ENCODE measurements at places on chromosomes 3 and 15.

DNA sequence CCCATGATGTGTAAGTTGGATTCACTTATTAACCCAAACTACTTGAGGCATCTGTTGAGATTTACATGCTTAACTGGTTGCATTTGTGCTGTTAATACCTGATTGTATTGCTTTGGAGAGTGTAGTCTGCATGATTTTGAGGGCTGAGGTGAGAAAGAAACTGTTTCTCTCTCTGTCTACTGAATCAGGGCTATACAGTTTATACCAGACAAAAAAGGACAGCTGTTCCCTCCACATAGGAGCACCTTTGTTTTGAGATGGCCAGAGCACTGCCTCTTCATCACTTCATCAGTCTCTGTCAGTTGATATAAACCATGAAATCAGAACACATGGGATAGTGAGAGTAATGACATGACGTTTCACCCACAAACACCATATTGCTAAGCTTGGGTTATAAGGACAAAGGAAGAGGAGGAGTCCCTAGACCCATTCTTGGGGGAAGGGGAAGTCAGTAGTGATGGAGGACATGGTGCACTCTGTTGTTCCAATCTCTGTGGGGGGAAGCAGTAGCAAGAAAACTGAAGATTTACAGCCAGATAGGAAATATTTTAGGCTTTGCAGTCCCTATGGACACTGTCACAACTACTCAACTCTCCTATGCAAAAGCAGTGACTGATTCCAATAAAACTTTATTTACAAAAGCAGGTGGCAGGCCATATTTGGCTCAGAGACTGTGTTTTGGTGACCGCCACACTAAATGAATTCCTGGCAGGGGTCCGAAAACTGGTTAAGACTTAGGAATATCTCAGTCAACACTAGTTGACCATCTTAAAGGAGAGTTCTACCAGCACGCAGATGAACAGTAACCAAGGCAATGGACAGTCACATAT, 123.9 kb upstream of the NR2E3 start:
- DNase-seq = no peak

- no peak for DNase-seq
Measured at GRCh38 chr3:29083676-29084075, 197.2 kb upstream of the RBMS3 start.

DNA sequence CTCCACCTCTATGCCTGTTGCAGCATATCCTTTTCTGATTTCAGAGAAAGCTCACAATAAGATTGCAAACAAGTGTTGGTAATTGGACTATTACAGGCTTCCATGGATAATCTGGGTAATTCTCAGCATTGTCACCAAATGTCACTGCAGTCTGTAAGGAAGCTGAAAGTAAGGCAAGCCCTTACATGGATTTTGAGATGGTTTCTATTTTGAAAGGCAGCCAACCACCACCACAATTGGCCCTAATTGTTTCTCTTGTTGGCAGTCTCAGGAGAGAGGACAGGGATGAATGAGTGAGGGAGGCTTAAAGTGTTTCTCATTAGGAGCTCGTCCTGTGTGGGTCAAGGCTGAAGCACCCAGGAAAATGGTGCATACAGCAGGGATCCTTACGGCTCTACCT, 879.9 kb downstream of the TUSC7 start:
- no peak for DNase-seq

DNA sequence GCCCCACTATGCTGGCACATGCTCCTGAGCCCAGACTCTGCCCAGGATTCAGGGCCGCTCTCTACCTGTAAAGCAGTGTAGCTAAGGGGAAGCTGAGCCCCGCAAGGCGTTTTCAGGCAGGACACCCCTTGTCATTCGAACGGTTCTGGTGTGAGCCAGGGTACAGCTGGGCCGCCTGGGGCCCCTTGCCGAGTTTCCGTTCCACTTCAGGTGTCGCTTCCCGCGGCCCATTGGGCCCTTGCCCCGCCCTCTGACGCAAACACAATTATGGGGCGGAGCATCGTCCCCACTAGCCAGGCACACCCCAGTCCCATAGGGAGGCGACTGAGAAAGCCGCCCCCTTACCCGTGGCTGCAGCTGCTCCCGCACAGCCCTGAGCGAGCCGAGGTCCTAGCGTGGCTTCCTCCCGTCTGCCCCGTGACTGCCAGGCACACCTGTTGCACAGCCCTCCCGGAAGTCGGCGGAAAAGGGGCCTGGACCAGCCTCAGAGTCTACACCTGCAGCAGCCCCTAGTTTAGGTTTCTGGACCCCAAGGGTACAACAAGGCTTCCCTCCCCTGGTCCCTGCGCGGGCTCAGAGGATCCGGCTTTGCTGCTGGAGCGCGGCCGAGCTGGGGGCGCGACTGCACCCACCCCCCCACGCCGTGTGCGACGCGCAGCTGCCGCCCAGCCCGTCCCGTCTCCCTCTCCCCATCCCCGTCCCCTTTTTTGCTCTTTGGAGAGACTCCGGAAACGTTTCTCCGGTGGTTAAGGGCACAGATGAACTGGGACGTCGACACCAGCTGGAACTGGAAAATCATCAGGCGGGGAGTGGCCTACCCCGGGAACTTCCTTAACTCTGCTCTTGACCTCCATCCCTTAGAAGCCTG, at the start of gene PLSCR2:
PLSCR2 (minus strand) TSS at position 412 of the 868 bp plus-strand sequence. CDS start 9,657 bp downstream, outside the sequence.
- DNase-seq = no peak

DNA sequence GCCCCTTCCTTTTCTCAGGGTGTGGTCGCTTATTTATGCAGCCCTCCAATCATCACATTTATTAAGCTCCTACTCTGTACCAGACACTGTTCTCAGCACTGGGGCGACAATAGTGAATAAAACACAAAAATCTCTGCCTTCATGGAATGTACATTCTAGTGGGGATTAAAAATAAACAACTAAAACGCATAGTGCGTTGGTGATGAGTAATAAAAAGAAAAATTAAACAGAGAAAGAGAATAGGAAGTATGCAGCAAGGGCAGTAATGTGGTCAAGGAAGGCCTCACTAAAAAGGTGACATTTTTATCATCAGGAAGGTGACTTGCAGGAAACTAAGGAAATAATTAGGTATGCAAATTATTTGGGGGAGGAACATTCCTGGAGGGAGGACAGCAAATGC, 5.1 kb downstream of the SLC51B start:
- DNase-seq = no peak

GRCh38 chr3:197132916-197133530, 103.4 kb upstream of the MELTF start:
- DNase-seq = no peak

DNA sequence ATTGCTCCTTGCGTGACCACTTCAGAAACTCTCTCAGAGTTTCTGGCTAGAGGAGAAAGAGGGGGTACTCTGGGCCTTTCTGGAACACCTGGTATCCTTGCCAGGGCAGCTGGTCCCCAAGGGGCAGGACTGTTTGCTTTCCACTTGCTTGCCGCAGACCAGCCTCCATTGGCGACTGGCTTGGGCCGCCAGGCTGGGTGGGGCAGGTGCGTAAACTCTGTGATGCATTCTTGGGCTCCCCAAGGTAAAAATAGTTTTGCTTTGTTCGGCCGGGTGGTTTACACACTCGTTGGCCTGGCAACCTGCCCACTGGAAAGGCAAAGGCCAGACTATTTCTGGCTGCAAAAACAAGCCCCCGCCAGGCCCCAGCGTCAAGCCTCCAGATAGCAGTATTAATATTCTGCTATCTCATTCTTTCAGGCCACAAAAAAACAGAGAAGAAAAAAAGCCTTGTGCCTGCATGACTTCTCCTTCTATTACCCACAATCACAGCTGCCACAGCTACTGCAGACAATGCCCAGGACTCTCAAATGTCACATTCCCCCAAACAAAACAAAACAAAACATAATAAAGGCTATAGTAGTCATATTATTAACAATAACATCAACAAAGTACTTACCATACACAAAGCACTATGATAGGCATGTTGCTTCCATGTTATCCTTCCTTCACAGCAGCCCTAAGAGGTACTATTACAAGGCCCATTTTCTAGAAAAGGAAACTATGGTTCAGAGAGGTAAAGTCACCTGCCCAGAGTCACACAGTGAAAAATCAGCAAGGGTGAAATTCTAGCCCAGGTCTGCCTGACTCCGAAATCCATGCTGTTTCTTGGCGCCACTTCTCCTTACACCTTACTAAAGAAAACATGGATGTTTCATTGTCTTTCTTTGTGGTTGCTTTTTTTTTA, 14.0 kb upstream of the SSUH2 start:
- no peak for DNase-seq

- DNase-seq = no peak
Measured at GRCh38 chr3:165507060-165507459, 310.9 kb upstream of the SLITRK3 start.

DNA sequence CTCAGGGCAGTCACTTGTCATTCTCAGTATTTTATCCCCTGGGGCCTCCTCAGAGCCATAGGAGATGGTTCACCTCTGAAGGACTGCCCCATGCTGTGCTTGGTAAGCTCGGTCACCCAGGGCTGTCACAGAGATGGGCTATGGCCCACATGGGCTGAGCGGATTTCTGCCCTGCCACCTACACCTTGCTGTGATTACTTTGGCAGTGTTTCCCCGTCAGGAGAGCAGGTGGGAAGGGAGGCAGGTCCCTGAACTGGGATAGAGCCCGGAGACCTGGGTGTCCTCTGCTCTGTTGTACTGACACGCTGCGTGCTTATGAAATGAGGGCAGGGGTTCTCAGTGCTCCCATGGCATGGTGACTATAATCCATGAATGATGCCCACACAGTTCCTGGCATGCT, 48.9 kb downstream of the APBA2 start:
- no peak for DNase-seq

DNA sequence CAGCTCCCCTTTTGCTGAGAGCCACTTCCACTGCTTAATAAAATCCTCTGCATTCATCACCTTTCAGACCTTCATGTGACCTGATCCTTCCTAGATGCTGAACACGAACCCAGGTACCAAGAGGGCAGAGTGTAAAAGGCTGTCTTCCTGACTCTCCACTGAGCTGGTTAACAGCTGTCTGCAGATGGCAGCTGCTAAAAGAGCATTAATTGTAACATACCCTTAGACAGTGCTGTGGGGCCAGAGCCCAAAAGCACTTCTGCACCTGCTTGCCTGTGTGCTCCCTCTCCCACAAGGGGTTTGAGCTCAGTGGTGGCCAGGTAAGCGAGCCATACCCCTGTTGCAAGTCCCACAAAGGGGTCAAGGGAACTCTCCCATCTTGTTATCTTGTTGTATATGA, 187.3 kb downstream of the UBE2E2 start:
- no peak for DNase-seq

DNA sequence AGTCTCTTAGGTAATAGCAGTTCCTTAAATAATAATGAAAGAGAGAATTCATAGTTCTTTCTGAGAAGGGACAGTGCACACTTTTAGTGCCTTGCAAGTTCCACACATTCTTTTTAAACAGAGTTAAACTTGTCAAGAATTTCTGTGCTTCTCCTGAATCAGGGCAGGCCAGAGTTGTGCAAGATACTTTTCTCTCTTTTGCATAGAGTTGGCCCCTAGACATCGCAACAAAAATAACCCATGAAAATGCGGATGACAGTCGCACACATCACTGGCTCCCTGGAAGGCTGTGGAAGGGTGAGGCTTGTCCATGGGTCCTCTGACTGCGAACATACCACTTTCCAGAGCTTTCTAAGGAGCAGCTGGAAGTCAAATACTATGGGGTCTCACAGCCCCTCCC, 40.1 kb downstream of the FBLN2 start:
- DNase-seq = no peak

DNA sequence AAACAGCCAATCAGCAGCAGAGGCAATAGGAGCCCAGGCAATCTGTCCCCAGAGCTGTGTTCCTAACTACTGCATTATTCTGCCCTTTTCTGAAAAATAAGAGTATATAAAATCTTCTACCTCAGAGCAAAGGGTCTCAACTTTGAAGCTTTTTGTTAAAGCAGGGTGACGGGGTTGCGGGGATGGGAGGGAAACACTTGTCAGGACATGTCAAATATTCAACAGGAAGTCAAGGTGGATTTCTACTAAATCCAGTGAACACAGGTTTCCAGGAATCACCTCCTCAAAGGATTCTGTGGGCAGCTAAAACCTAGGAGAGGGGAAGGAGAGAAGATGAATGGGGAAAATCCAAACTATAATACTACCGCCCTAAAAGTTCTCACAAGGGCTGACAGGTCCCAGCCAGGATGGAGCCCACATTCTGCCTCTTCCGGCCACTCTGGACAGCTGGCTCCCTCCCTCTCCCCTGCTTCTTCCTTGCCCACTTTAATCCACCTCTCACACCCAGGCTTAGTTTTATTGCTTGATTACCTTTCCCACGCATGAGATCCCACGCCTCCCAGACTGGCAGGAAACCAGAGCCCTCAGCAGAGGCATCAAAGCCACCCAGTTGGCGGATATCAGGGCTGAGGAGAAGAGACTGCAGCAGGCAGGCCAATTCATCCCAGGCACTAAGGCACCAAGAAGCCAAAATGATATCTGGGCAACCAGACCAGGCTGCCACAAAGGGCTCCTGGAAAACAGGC, 77.2 kb downstream of the OSBPL10 start:
- DNase-seq = no peak

- no peak for DNase-seq
Measured at GRCh38 chr3:18424213-18424728, 868 bp downstream of the SATB1 start.

- DNase-seq = no peak
Measured at GRCh38 chr15:64754663-64755426, 20.5 kb downstream of the RBPMS2 start.

GRCh38 chr3:48928679-48929078, 10.0 kb downstream of the ARIH2 start:
- DNase-seq = no peak

- no peak for DNase-seq
Measured at GRCh38 chr3:120705884-120706582, 24.0 kb upstream of the HGD start.

DNA sequence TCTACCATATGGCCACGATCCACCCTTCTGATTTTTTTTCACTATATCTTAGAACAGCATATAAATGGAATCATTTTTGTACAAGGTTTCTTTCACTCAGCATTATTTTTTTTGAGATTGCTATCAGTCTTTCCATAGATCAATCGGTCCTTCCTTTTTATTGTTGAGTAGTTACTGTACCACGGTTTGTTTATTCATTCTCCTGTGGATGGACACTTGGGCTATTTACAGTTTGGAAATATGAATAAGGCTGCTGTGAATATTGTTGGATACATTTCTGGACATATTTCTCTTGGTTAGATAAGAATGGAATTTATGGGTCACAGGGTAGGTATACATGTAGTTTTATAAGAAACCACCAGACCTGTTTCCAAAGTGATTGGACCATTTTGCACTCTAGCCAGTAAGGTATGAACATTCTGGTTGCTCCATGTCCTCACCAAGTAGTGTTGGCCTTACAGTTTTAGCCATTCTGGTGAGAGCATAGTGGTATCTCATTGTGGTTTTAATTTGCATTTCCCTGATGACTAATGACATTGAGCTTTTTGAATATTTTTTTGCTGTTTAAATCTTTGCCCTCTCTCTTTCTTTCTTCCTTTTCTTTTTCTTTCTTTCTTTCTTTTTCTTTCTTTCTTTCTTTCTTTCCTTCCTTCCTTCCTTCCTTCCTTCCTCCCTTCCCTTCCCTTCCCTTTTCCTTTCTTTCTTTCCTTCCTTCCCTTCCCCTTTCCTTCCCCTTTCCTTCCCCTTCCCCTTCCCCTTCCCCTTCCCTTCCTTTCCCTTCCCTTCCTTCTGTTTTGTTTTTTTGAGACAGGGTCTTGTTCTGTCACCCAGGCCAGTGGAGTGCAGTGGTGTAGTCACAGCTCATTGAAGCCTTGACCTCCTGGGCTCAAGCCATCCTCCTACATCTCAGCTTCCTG, 49.2 kb downstream of the LRRK1 start:
- DNase-seq = no peak

GRCh38 chr3:160956785-160957184, 148.4 kb downstream of the B3GALNT1 start:
- peak; percentile 8 for DNase-seq

Measured in HL-60 (cell line).